ENCODE measurements at places on chromosomes 3 and 15. TPM values are rescaled to one million over a fixed set of nuclear protein-coding genes. Genes with fewer than 3 reads are reported as not detected.

The REC114 gene
- not detected for total RNA-seq

The CILP gene
- total RNA-seq = not detected

The MESP1 gene
- total RNA-seq = 2.1 TPM

GRCh38 chr15:90482124-90483011 lies 47.4 kb upstream of the CRTC3 start:
- no peaks in the 10 kb centered on the region for H3K27me3 ChIP-seq
- H3K4me3 ChIP-seq = no peak overlapping the region
- DNase-seq = no peak
- H3K27ac ChIP-seq = no peak overlapping the region

- no peaks in the 10 kb centered on the region for H3K27me3 ChIP-seq
- no peak overlapping the region for H3K27ac ChIP-seq
Observed at GRCh38 chr3:82031596-82031995, 270.2 kb upstream of the GBE1 start.

- peak; percentile 79 for DNase-seq
- no peak overlapping the region for H3K27ac ChIP-seq
- no peaks in the 10 kb centered on the region for H3K36me3 ChIP-seq
- no peak overlapping the region for H3K4me3 ChIP-seq
- H3K4me1 ChIP-seq = no peaks in the 10 kb centered on the region
- H3K27me3 ChIP-seq = peaks cover 50% of the 10 kb centered on the region
Observed at GRCh38 chr3:193732391-193732790, 139.4 kb downstream of the OPA1 start.

All from osteocyte (in vitro differentiated cells).